Endothelial cell (in vitro differentiated cells): ENCODE measurements at places on chromosomes 3 and 15. TPM values are rescaled to one million over a fixed set of nuclear protein-coding genes. Genes with fewer than 3 reads are reported as not detected.

- DNase-seq = no peak
Observed at GRCh38 chr3:17006132-17006852, 121.5 kb downstream of the PLCL2 start.

GRCh38 chr3:8254489-8254888 lies 247.1 kb upstream of the LMCD1 start:
- DNase-seq = no peak

- DNase-seq = no peak
Observed at GRCh38 chr15:95141486-95141885, 910.1 kb downstream of the MCTP2 start.

SEC11A gene
- total RNA-seq = 204 TPM

- DNase-seq = no peak
Observed at GRCh38 chr3:64625381-64625780, 62.4 kb downstream of the ADAMTS9 start.

- DNase-seq = no peak
Observed at GRCh38 chr3:181076558-181076957, 87.0 kb upstream of the DNAJC19 start.

DUOXA2 gene
- not detected for total RNA-seq

ROBO2 gene
- 2.5 TPM for total RNA-seq
